ENCODE measurements at places on chromosomes 6 and 20.

DNA sequence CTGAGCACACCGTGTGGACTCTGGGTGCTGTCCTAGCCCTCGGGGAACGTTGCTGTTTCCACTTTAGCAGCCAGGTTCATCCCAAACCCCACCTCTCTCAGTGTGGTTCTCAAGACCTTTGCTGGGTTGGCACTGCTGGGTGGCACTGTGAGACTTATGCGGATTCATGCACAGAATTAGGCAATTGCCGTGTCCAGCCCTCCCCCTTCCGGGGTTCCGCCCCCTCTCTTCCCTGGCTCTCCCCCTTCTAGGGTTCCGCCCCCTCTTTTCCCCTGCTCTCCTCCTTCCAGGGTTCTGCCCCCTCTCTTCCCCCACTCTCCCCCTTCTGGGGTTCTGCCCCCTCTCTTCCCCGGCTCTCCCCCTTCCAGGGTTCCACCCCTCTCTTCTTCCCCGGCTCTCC is 39.8 kb upstream of the SLCO4A1 start:
- no peak for DNase-seq

DNA sequence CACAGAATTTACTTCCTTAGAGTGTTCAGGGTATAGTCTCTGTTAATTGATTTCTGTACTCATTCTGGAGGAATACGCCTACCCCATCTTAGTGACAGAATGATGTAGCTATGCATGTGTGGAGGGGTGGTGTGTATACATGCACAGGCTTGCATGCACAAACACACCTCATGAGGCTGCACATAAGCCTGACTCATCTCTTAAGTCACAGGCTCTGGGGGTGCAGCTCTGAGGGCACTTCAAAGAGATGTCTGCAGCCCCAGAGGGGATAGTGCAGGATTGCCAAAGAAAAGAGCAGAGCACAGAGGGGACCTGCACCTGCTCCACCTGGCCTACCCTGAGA is 24.6 kb downstream of the TBX18 start:
- no peak for DNase-seq

DNA sequence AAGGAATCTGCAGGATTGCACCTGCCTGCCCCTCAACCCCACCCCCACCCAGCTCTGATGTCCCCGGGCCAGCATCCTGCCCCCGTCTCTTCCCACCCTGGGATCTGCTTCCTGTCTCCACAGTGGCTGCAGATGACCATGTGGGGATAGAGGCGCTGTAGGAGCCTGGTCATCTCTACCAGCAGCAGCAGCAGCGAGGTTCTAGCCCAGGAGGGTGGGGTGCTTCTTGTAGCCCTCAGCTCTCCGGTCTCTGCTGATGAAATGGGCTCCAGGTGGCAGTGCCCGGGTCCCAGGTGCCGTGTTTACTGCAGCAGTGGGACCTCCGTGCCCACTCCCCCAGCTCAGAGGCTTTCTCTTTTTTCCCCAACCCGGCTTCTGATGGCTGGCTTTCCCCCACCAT is 25.2 kb downstream of the CAPN11 start:
- DNase-seq, result no peak

GRCh38 chr20:24684956-24685691 is 215.7 kb downstream of the SYNDIG1 start:
- DNase-seq, result no peak

GRCh38 chr20:59993736-59994430 is 35.7 kb downstream of the CDH26 start:
- DNase-seq, result no peak

DNA sequence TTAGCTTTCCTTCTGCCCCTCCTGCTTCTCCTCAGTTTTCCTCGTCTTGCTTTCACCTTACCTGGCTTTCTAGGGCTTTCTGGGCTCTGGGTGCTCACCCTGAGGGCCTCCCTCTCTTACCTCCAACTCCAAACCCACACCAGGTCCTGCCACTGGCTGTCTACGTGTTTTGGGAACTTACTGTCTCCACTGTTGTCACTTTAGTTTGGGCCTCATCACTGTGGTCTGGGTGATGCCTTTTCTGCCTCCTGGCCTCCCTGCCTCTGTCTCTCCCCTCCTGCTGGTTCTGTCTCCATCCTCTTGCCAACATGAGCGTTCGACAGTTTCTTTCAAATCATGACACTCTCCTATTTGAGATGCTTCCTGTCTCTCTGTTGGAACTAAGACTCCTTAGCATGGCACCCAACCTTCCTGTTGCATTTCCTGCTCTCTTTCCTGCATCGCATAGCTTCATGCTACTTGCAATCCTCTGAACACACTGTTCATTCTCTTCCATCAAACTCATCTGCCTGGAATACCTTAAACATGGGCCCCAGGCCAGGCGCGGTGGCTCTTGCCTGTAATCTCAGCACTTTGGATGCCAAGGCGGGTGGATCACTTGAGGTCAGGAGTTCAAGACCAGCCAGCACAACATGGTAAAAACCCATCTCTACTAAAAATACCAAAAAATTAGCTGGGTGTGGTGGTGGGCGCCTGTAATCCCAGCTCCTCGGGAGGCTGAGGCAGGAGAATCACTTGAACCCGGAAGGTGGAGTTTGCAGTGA is 5.5 kb downstream of the CD40 start:
- no peak for DNase-seq

DNA sequence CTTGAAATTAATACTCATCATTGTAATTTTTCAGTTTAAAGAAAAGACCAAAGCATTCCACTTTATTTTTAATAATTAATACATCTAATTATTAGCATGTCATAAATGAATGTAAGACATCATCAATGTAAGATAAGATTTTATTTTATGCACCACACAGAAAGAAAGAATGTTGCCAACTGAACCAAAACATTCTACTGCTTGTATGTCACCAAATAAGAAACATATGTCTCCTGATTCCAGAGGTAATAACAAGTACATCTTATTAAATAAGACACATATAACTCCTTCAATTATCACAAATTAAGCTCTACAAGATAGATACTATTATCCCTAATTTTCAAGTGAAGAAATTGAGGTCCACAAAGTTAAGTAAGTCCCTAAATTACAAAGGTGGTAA is 189.5 kb downstream of the GMDS start:
- DNase-seq, result no peak

GRCh38 chr6:38579010-38579628 is 60.6 kb downstream of the BTBD9 start:
- DNase-seq, result no peak

GRCh38 chr6:6046716-6047115 is 40.0 kb upstream of the NRN1 start:
- DNase-seq, result no peak

- no peak for DNase-seq
Measured at GRCh38 chr6:13286181-13286580, 42.2 kb downstream of the TBC1D7 start.

DNA sequence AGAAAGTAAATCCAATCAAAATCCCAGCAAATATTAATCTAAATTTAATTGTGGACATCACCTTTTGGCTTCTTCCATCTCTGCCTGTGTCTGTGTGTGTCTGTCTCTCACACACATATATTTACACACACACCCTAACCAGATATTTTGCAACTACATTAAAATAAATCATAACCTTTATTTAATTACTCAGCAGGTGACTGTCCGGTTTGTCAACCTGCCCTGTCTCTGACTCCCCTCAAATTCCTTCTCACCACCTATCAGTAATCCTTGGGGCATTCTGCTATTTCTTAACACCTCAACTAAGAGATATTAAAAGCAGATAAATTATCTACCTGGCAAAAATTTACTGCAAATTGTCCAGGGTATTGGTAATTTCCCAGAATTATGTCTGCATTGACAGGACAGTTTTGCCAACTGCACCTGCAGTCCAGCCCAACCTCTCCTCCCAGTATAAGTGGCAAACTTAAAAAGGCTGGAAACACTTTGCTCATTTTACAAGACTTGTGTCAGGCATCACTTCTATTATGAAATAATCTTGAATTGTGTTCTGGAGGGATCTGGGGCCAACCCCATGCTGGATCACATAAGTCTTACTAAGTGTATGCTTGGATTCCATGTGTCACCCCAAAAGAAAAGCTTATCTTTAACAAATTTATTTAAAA is 216.1 kb downstream of the GMDS start:
- no peak for DNase-seq

DNA sequence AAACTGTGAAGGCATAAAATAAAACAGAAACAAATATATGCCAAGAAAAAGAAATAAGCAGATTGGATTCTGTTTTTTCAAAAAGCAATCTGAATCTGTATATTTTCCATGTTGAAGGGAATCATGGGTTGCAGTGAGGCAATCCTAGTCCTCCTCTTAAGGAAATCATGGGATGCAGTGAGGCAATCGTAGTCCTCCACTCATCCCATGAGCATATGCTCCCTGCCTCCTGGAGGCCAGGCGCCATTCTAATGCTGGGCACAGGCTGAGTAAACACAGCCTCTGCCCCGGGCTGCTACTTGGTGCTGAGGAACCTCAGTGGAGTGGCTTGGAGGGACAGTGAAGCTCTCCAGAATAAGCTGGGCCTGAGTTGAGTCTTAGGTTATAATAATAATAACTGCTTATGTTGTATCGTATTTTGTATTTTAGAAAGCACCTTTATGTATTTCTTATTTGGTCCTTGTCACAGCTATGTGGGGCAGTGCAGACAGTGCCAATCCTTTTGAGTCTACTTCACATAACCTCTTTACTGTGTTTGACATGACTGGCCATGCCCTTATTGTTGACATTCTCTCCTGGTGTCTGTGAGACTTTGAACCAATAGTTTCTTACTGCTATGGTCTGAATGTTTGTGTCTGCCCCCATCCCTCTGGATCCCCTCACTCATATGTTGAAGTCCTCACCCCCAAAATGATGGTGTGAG is 56.6 kb upstream of the CITED2 start:
- no peak for DNase-seq

- DNase-seq, result no peak
Measured at GRCh38 chr6:110318971-110319370, 39.2 kb downstream of the METTL24 start.

GRCh38 chr6:84775751-84776150 is 11.4 kb upstream of the TBX18 start:
- DNase-seq, result no peak

GRCh38 chr6:82779041-82779440 is 286.6 kb downstream of the UBE3D start:
- peak; percentile 3 for DNase-seq

GRCh38 chr20:48192109-48192508 is 406.8 kb upstream of the SULF2 start:
- no peak for DNase-seq

DNA sequence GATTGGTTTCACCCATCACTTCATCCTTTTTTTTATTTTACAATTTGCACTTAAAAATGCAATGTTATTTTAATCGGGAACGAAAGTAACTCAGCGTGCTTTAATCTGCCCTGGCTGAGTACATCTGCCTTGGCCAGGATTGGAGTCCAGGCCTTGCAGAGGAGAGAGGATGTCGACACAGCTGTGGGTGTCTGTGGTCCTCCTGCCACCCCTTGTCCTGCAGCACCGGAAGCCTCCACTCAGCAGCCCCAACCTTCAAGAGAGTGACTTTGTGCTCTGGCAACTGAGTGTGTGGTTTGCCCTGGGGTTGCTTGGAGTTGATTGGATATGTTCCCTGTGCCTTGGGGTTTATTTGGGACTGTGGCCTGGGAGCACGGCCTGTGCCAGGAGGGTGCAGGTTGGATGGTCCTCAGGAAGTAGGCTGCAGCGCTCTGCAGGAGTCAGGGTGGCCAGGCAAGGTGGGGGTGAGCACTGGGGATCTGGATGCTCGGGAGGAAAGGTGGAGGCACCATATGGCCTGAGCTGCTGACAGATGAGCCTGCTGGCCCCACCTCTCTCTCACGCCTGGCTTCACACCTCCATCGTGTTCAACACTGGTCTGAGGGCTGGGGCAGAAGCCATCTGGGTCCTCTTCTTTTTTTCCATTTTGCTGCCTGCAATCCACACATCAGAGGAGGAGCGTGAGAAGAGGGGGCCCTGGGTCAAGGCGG is 4.3 kb downstream of the MYT1 start:
- no peak for DNase-seq

- no peak for DNase-seq
Measured at GRCh38 chr20:51438136-51438535, 104.4 kb downstream of the NFATC2 start.

DNA sequence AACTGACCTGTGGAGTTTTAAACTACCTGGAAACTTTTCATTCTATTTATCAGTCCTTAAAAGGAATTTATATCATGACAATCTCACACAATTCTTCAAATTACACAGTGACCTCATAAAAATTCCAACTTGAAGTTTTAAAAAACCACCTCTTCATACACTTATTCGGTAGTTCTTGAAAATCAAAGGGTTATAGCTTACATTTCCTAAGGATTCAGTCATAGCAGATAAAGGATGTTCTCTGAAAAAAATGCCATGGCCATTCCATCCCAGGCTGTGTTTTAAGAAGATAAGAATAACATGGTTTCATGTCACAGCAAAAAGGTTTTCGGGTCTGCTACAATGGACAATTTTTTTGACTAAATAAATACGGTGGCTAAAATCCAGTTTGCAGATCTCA is 41.2 kb downstream of the GOPC start:
- no peak for DNase-seq

Measured in COR-L47 (cell line).